ENCODE measurements at places on chromosomes 5 and 9.

DNA sequence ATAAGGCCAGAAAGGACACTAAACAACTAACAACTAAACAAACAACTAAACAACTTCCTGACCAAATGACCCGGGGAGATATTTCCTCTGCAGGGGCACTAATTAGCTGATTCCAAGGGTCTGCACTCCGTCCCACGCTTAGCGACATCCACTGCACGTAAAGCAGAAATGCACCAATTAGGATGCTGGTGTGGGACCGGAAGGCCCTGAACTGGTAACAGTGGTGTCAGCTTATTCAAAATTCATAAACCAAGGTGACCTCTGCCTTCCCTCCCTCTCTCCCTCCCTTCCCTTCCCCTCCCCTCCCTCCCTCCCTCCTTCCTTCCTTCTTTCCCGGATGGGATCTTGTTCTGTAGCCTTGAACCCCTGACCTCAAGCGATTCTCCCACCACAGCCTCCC lies 9.6 kb downstream of the RASGEF1C start:
- no peak for DNase-seq

GRCh38 chr5:134844252-134844651 lies 1.5 kb upstream of the C5orf24 start:
- DNase-seq = no peak

DNA sequence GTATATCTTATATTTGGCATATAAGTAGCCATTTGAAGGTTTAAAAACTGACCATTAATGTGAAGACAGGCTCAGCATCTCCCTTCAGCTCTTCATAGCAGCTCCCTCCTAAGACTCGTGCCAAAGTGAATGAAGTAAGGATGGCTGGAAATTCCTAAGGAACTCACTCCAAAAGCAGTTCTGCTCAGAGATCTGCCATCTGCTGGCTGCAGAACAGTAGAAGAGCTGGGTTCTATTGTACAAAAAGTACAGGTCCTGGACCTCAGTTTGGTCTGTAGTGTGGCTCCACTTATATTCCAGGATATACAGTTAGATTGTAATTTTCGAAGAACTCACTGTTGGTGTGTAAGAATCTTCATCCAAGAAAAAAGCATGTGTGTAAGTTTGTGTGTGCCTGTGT lies 104.9 kb upstream of the RUSC2 start:
- DNase-seq = no peak

GRCh38 chr5:17411436-17412402 lies 86.3 kb upstream of the TAF11L2 start:
- DNase-seq = no peak

GRCh38 chr5:74833537-74834266 lies 32.5 kb downstream of the FAM169A start:
- no peak for DNase-seq

GRCh38 chr5:1348986-1349245 lies 4.0 kb upstream of the CLPTM1L start:
- no peak for DNase-seq

- no peak for DNase-seq
These were observed 124.7 kb downstream of the FBN2 start for GRCh38 chr5:128413356-128413755.

DNA sequence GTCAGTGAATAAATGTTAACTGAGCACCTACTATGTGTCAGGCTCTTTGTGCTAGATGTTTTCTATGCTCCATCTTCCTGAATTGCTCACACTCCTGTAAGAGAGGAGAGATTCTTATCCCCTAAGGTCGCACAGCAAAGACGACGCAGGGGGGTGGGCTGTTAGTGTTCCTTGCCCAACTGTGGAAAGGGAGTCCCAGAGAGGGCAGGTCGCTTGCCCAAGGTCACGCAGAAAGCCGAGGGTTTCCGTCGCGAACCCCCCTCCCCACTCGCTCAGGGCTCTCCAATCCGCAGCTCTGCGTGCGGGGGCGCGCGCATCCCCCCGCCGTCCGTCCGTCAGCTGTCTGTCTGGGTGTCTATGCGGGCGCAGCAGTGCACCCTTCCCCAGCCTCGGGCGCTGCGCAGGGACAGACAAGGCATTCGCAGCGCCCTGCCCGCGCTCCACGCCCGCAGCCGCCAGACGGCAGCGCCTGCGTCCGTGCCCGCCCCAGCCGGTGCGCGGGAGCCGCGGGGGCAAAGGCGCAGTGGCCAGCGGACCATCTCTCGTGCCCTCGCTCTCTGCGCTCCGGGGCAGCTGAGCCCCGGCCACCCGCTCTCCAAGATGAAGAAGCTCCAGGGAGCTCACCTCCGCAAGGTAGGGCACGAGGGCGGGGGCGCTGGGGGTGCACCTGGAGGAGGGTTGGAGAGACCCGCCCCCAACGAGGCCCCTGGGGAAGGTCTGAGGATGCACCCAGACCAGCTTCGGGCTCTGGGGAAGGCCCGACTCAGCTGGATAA lies at the start of gene SLC6A7:
Gene SLC6A7 (plus strand): TSS at position 335 of the 775 bp plus-strand sequence. CDS start 266 bp downstream, at position 601.
- peak; percentile 57 for DNase-seq

- DNase-seq = no peak
These were observed 290.3 kb downstream of the RFX3 start for GRCh38 chr9:3235497-3235896.

All from mucosa of descending colon (tissue), 3 donors.